Stimulated activated CD4-positive, alpha-beta T cell treated with anti-CD3 and anti-CD28 coated beads, Interleukin-12 subunit alpha, Interleukin-12 subunit beta, amount 100 ng/mL, for 48 hours (primary cell): ENCODE measurements at places on chromosomes 2 and 18.
A peak's percentile ranks its signal among the peaks of the same experiment; 100 is the strongest.

GRCh38 chr2:184402381-184402780, 195.9 kb upstream of the ZNF804A start:
- DNase-seq: no peak

- no peak for DNase-seq
Measured at GRCh38 chr2:241945311-241945710, 75.8 kb downstream of the RTP5 start.

- no peak for DNase-seq
Measured at GRCh38 chr18:29123706-29124530, 947.0 kb upstream of the CDH2 start.

GRCh38 chr2:3563521-3563976, 5.4 kb upstream of the RNASEH1 start:
- DNase-seq: no peak

DNA sequence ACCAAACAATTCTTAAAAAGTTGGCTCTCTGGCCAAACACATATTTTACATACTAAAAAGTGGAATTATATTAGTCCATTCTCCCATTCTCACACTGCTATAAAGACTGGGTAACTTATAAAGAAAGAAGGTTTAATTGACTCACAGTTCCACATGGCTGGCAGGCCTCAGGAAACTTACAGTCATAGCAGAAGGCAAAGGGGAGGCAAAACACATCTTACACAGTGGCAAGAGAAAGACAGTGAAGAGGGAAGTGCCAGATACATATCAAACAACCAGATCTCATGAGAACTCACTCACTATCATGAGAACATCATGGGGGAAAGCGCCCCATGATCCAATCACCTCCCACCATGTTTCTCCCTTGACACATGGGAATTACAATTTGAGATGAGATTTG, 42.6 kb downstream of the EDAR start:
- no peak for DNase-seq

- no peak for DNase-seq
Measured at GRCh38 chr2:232925821-232926156, 55.7 kb downstream of the SNORC start.

DNA sequence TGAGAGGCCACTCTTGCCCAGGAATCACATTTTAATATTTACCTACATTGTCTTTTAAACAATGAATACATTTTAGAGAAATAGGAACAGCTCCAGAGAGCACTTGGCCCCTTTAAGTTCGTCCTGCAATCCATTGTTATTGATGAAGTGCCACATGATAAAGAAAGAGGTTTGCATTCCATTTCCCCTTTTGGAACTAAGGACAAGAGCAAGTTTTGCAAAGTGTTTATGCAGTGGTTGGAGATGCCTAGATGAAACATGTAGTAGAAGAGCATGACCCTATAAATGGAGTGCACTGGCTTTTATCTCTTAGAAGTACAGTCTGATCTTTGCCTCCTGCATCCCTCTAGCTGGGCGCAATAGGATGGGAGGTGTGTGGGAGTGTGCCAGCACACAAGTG, 118.7 kb upstream of the CNTNAP5 start:
- DNase-seq: no peak

GRCh38 chr2:229417916-229418315, 146.8 kb upstream of the PID1 start:
- DNase-seq: no peak

- DNase-seq: no peak
Measured at GRCh38 chr2:235463893-235464292, 29.9 kb upstream of the AGAP1 start.

DNA sequence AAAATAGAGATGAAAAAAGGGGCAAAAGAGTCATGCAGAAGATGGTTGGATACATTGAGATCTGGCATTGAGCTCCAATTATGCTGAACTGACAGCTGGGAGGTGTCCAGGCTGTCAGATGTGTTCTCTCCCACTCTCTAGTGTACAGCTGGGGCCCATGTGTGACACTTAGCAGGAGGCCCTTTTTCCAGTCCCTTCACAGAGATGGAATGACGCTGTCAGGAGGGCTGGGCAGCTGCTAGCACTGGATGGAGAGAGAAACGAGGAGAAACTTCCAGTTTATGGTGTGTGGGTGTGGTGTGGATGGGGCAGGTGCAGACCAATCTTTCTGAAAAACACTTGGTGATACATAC, 437.7 kb upstream of the HS6ST1 start:
- no peak for DNase-seq

GRCh38 chr2:175575346-175576258, 394.1 kb upstream of the ATP5MC3 start:
- DNase-seq: no peak

- no peak for DNase-seq
Measured at GRCh38 chr2:55839182-55839819, 84.3 kb downstream of the EFEMP1 start.

DNA sequence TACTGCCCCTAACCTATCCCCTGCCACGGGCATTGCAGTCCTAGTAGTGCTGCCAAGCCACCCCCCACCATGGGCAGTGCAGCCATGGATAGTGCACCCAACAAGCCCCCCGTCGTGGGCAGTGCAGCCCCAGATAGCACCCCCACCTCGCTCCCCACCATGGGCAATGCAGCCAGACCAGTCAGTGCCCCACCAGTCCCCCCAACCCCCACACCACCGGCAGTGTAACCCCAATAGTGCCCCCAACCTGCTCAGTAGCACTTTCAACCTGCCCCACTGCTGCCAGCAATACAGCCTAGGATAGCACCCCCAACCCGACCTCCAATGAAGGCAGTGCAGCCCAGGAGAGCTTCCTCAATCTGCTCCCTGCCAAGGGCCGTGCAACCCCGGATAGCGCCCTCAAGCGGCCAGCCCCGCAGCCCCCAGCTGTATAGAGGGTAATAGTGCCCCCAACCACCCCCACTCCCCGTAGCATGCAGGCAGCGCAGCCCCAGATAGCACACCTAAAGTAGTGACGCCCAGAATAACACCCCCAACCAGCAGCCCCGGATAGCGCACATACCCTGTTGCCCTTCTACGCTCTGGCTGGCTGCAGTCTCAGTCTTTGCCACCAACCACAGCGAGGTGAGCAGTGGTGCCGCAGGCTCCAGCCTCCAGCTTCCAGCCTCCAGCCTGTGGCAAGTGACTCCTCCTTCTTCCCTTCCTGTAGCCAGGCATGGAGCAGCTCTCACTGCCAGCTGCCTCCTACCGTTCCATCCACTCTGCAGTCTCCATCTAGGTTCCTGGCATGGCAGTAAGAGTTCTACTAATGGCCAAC, 45.4 kb upstream of the ANKRD62 start:
- no peak for DNase-seq

DNA sequence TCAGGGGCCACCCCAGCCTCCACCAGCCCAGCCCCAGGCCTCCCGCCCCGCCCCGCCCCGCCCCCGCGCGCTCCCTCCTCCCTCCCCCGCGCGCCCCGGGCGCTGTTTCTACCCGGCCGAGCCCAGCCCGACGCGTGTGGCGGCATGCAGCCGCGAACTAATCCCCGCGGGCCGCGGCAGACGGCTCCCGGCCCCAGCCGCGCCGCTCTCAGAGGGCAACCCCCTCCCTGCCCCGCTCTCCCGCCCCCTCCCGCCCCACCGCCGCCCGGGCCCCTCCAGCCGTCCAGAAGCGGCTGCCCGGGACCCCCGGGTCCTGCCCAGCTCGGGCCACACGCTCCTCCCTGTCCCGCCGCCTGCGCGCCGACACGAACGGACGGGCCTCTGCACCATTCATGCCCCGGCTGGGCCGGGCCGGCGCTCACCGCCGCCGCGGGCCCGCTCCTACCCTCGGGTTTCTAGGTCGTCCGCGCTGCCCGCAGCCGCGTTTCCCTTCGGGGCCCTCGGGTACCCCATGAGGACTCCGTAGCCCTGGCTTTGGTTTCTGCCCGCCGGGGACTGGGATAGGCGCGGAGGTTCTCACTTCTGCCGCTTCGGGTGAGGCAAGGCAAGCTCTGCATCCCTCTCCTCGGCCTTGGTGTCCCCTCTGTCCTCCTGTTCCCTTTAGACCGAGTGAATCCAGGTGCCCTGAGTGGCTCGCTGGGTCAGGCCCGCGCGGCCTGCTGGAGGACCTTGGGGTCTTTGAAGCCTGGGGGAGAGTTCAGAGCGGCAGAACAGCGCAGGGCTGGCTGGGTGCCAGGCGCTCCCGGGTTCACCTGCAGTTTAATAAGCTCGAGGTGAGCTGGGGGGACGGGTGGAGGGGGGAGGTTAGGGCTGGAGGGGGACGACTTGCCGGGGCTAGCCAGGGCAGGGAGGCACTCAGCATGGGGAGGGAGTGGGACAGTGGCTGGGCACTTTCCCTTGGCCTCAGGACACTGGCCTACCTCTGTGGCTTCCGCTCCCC, 3.1 kb downstream of the WNT10A start:
- no peak for DNase-seq

DNA sequence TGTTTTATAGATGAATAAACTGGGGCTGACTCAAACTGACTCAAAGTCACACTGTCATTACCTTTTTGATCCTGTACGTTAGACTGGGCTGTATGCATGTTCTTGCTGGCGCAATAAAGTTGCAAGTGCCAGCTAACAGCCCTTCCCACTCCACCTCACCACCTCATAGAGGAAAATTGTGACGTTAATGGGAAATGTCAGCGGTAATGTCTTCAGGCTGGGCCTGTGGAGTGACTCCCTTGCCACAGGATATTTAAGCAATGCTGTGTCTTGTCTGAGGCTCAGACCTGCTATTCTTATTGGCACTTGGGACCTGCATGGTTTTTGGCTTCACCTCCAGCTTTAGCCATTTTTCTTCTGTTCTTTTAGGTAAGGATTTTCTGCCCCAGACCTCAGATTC, 25.2 kb upstream of the CASP10 start:
- no peak for DNase-seq

DNA sequence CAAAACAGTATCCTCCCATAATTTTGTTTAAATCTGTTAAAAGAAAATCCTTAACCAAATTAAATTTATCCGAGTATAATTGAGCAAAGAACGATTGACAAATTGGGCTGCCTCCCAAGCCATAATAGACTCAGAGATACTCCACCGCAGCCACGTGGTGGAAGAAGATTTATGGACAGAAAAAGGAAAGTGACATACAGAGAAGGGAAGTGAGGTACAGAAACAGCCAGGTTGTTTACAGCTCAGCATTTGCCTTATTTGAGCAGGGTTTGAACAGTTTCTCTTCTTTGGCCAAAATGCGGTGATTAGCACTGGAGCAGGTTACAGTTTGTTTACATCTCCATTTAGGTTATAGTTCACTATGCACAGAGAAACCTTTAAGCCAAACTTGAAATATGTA, 60.8 kb downstream of the KYNU start:
- DNase-seq: no peak

- DNase-seq: no peak
Measured at GRCh38 chr18:68427951-68428401, 286.9 kb downstream of the TMX3 start.

DNA sequence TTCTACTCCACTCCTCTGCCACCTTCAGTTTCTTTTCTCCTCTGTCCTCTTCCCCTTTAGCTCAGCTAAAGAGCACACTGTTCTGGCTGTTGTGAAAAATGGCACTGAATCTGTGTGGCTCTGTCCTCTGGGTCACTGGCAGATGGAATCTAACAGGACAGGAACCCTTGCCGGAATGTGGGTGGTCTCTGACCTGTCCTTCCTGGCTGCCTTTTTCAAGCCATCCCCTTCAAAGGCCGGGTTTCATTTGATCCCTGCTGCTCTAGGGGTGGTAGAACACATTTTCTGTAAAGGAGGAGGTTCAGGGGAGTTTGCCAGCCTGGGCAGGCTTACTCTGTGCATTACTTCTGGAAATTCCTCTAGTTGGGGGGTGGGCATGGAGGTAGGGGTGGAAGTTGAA, 29.9 kb downstream of the MTCL1 start:
- no peak for DNase-seq

GRCh38 chr18:939166-939565, 34.5 kb downstream of the ADCYAP1 start:
- DNase-seq: no peak

DNA sequence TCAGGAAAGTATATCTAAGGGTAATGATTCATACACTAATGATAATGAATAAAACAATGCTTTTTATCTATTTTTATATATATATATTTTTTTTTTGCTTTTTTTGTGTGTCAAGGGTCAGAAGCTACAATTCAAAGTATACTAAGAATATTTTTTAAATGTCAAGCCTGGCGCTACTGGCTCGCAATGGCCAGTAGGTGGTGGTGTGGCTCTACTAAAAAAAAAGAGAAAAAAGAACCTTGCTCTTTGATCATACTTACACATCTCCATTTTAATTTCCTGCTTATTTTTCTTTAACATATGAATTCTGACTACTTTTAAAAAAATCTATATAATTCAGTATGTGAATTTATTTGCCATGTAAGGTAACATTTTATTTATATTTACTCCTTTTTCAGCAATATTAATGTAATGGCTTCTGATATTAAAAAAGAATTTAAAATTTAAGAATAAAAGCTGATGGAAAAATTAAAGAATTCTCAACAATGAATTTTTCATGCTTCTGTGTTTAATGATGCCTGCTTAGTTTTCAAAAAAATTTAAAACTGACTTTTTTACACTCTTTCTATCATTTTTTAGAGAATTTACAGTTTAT, 232.9 kb downstream of the GULP1 start:
- DNase-seq: peak; percentile 2

DNA sequence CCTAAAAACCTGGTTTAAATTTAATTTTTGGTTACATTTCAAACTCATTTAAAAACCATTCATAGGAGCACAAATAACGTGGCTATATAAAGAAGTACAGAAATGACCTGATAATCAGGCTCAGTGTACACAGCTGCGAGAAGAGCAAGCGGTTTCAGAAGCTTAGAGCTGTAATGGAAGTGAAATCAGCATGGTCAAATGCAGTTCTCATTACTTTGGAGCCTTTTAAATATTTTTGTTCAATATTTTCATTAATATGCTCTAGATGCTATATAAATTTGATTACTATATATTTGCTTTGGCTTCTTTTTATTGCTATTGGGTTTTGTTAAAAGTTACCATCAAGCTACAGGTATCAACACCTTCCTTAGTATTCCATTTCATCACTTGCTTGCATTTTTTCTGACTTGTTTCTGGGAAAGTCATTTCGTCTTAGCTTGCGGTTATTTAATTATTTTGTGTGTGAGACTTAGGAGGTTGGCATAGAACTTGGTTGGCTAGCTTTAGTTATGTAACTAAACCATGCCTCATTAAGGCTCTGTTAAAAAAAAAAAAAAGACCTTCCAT, 58.7 kb downstream of the AFTPH start:
- no peak for DNase-seq

DNA sequence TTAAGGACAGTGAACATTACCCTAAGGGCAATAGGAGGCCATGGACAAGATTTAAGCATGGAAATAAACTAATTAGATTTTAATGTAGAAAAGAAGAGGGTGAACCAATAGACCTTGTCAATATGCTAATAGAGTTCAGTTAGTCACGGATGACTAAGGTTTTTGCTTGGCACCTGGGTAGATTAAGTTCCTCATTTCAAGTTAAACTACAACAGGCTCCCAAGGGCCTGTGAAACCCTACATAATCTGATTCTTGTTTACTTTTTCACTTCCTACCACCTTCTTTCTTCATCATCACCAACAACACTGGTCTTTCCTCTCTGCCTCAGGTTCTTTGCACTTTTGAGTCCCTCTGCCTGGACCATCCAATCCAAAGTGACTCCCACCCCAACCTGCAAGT, 14.8 kb downstream of the SP110 start:
- no peak for DNase-seq

GRCh38 chr2:18117592-18117991, 239.1 kb downstream of the KCNS3 start:
- DNase-seq: no peak

GRCh38 chr2:8324164-8324856, 357.5 kb upstream of the ID2 start:
- DNase-seq: no peak

GRCh38 chr2:19369341-19369955, 11.0 kb upstream of the OSR1 start:
- DNase-seq: no peak
